ENCODE measurements at places on chromosomes 7 and 10.
A peak's percentile ranks its signal among the peaks of the same experiment; 100 is the strongest.

DNA sequence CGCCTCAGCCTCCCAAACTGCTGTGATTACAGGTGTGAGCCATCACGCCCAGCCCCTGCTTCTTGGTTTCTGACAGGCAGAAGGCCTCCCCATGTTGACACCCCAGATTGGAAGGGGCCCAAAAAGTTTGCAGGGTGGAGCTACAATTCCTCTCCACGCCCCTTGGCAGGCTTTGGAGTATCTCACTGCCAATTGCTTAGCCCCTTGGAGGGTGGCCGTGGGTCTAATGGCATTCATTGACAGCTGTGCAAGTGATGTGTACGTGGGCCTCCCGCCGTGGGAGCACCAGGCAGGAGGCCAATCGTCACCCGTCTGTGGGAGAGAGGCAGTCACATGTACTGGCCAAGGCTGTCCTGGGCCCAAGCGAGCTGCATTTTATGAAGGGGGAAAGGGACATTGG, 73.7 kb upstream of the PPIF start:
- DNase-seq, result no peak

GRCh38 chr10:31999070-31999660, 57.1 kb downstream of the KIF5B start:
- no peak for DNase-seq

- DNase-seq, result no peak
These were observed 5.8 kb downstream of the MALRD1 start for GRCh38 chr10:19054289-19054835.

DNA sequence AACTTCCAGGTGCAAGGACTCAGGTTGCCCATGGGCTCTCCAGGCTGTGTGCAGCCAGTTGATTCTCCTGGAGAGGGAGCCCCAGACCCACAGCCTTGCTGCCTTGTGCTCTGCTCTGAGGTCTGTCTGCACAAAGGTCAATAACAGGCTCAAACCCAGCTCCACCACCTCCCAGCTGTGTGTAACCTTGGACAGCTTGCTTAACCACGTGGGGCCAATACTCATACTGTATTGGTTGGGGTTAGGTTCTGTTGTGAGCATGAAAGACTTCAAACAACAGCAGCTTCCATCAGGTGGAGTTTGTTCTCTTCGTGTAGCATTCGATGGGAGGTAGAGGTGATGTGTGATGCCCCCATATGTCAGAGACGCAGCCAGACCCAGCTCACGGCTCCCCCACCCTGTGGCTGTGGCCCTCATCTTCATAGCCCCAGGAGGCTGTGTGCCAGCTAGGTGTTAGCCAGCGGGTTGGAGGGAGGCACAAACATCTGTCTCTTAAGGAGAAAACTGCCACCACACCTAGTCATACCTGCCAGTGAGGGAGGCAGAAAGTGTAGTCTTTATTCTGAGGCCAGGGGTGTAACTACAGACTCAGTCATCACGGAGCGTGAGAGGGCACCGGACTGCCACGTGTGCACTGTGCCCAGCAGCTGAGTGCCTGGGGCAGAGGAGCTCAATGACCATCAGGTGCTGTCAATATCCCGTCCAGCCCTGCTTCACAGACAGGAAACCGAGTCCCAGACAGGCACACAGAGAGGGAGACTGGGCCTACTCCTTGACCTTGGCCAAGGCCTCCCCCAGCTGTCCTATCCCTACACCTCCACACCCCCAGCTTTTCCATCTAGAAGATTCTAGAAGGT, 8.1 kb upstream of the POLD2 start:
- DNase-seq, result no peak

DNA sequence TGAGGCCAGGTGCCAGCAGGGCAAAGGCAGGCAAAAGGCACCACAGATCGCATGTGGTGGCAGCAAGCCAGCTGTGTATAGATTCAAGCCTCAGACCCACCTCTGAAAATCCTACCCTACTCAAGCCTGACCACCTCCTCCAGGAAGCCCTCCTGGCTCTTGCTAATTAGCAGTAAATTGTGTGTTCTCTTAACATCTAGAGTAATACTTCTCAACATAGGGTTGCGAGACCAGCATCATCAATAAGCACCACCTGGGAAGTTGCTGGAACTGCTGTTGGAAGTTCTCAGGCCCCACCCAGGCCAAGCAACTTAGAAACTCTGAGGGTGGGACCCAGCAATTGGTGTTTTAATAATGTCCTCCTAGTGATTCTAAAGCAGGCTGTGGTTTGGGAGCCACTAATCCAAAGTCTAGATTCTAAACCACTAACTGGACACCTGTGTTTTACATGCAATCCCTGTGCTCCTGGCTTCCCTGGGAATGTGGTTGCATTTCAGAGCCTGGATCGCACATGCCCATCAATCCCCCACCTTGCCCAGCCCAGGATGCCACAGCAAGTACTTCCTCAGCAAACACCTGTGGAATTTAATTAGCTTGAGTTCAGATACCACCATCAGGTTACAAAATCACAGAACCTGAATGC, 46.2 kb downstream of the KCNMA1 start:
- no peak for DNase-seq

- no peak for DNase-seq
These were observed 991 bp downstream of the SEMA4G start for GRCh38 chr10:100970076-100970913.

- DNase-seq, result no peak
These were observed 479.7 kb downstream of the KIF20B start for GRCh38 chr10:90180886-90181691.

DNA sequence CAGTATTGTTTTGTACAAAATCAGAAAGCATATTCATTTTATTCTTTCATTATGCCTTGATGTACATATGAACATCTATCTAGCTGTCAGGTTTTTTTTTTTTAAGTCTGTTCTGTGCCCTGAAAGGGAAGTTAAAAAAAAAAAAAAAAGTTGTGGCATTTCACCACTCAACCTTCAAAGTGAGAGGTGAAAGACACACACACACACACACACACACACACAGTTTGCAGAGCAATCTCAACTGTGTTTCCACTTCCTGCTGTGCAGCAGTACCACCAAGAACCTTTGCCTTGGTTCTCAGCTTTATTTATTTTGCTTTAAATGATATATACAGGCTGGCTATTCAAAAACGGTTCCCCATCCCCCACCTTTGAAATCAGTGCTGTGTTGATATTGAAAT, 955.6 kb downstream of the GATA3 start:
- DNase-seq, result no peak

DNA sequence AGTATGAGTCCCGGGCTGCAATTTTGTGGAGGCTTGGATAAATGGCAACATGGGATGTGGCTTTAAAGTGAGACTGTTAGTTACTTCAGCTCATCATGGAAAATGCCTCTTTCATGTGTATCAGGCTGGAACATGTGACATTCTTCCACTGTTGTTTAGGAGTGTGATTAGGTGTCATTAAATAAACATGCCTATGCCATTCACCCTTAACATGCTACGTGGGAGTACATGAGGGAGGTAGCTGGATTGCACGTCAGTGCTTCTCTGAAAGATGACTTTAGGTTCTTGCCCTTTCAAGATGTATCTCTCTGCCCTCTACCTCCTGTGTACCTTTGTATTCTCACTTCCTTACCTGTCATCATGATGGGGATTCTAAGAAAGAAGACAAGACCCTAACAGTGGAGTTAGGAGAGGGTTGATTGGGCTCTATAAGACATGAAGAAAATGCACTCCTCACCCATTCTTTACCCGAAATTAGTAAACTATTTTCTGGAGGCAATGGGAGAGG, 8.9 kb downstream of the AKR1E2 start:
- no peak for DNase-seq

- DNase-seq, result peak; percentile 62
These were observed 112.5 kb downstream of the GNAI1 start for GRCh38 chr7:80247144-80247543.

DNA sequence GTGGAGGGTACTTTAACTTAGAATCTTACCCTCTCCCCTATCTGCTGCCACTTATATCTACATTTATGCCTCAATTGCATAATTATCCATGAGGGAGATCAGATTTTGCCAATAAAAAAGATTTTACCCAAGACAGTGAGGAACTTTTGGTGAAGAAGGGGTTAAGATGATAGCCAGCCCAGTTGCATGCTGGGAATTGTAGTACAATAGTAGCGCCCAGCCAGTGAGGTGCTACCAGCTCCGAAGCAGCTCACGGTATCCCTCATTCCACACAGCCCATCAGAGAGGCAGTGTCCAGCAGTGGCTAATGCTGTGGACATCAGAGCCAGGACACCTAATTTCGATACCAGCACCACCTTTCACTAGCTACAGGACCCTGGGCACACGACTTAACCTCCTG, 5.9 kb upstream of the LGI1 start:
- DNase-seq, result no peak

DNA sequence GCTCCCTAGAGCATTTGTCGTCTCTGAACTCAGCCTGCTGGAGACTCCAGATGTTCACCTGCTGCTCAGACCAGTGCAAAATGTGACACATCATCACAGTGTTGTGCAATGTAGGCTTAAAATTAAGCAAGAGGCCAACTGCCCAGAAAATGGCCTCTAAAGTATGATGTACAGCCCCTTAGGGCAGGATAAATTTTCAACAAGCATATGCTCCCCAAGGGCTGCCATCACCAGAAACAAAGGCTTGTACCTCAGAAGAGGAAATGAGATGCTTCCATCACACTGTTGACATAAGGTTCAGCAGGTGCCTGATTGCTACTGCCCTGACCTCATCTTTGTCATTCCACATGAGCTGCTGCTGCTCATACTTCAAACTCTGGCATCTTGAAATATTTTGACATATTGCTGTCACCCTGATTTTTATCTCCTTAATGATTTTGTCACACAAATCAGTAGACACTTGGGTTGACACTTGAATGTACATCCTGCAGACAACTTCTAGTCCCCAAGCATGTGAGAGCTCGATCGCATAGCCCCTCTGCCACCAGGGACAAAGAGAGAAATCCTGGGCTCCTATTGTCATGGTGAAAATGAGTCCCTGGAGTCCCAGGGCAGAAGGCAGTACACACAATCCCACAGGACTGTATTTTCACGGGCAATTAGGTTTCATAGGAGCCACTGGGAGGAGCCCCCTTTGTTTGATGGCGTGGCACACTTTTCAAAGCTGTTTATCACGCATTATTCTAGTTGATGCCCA, 219.7 kb upstream of the STK17A start:
- DNase-seq, result peak; percentile 56

- DNase-seq, result no peak
These were observed 65.4 kb downstream of the ANKRD61 start for GRCh38 chr7:6096581-6096980.

DNA sequence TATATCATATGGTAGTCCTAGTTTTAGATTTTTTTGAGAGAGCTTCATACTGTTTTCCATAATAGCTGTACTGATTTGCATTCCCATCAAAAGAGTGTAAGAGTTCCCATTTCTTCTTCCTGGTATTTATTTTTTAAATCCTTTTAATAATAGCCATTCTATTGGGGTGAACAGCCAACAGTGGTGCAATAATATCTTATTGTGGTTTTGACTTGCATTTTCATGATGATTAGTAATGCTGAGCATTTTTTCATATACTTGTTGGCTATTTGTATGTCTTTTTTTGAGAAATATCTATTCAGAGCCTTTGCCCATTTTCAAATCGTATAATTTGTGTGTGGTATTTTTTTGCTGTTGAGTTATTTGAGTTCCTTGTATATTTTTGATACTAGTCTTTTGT, 167.4 kb downstream of the FZD1 start:
- DNase-seq, result no peak

DNA sequence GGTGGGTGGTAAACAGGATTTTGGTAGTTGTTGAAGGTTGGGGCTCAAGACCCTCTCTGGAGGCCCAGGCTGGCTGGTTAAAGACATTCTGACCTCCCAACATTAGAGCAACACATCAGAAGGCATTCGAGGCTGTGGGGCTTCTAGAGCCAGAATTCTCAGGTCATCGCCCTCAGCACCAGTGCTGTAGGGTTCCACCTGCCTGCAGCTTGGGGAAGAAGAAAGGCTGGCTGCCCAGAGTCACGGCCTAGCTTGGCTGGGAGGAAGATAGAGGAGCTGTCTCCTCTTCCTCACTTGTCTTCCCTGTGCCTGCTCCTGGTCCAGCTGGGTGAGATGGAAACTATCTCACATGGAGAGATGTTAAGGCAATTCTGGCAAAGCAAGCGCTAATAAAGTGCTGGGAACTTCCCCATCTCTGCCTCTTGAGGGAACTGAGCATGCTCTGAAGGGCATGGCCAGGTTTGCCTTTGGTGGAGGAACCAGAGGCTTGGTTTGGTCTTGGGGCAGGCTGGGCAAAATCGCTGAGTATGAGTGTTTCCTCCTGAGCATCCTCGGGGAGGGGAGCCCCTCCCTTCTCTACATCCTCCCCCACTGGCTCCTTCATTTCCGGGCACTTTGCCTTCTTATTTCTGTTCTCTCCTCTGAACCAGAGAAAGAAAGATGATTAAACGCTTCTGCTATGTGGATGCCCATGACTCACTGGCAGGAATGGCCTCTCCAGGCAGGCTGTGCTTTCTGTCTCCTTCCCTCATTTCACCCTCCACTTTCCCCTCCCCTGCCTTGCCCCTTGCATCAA, 509.0 kb upstream of the PODXL start:
- peak; percentile 93 for DNase-seq

DNA sequence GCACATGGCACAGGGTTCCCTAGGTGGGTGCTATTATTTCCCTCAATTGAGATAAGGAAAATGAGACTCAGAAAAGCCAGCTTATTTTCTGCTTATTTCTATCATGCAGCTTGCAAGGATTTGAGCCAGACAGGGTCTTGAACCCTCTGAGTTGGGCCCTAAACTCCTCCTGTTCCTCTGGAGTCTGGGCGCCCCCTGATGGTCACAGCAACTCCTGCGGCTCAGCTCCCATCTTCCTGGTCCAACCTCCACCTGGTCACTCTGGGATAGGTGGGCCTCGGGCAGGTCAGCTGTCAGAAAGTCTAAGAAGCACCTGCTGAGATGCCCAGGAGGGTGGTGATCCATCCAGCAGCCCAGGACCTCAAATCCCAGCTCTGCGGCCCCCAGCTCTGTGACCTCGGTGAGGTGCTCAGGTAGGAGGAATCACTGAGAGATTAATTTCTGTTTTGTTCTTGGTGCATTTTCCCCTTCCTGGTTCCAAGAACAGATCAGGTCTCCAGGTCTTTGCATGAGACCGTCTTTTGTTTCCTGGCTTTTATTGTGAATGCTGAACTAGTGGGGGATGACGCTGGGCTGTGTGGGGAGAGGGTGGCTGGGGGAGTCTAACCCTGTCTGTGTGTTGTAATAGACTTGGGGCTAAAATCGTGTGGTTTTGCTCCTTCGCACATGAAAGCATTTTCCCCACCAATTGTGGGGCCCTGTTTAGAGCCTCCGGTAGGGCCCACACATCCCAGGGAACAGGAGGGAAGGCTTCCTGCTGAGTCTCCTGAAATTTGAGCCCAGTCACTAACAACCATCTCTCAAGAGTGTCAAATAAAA, 32.8 kb downstream of the TMEM130 start:
- DNase-seq, result no peak

GRCh38 chr10:4201866-4202825, 417.1 kb upstream of the KLF6 start:
- peak; percentile 61 for DNase-seq

- no peak for DNase-seq
These were observed 15.1 kb upstream of the PRLHR start for GRCh38 chr10:118610577-118610976.

- DNase-seq, result no peak
These were observed 91.9 kb upstream of the GATA3 start for GRCh38 chr10:7962592-7962991.

GRCh38 chr7:82266081-82266480, 177.5 kb downstream of the CACNA2D1 start:
- DNase-seq, result no peak

Data from GM04504 (cell line).